RWPE1 (cell line): ENCODE measurements at places on chromosomes 16 and 17.

GRCh38 chr17:28173801-28174200 lies 131.3 kb downstream of the NLK start:
- DNase-seq = no peak

DNA sequence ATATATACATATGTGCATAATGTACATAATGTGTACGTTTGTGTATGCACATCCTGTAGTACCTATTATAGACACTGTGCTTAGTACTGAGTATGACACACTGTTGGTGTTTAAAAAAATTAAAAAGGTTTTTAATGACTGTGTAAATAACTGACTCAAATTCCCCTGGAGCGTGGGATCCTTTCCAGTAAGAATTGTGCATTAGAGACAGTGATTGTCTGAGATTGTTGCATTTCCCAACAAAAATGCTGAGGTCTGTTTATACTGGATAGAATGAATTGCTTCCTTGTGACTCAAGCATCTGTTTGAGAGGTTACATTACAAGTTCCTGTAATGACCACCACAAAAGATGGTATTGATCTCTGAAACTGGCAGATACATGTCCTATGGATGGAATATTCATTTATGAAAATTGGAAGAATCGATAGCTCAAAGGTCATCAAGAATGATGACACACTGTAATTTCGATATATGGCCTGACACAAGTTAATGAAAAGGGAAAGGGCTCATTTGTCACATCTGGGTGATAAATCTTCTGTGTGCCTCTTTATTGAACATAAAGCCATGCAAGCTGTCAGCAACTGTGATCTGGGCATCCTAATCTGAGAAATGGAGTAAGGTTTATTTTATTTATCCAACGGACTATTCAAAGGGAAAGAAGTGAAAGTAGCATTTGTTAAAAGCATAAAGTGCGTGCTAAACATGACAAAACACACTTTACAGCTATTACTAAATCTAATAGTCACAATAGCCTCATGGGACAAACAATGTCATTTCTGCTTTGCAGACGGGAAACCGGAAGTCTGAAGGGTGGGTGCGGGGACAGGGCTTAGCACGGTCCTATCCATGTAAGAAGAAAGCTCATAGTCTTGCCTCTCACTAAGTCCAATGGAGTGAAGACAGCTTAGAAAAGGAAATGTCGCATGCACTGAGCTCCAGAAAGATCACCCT lies 228.8 kb downstream of the CDH11 start:
- peak; percentile 14 for DNase-seq

GRCh38 chr16:65888201-65888600 lies 478.3 kb upstream of the CDH5 start:
- no peak for DNase-seq

DNA sequence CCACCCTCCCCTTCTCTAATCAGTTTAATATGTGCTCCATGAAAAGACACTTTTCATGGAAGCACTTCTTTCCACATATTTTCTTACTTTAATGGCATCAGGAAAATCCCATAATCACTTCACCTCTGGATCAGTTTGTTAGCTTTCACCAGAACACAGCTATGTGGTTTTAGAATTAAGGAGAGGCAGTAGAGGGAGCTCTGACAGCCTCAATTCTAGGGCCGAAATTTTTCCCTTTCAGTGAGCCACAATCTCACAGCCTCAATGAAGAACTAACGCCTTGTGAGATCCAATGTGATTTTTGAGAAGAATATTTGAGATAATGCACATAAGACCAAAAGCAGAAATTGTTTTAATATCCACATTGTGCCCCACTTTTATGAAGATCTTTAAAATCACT lies 1494.0 kb upstream of the CDH8 start:
- no peak for DNase-seq

DNA sequence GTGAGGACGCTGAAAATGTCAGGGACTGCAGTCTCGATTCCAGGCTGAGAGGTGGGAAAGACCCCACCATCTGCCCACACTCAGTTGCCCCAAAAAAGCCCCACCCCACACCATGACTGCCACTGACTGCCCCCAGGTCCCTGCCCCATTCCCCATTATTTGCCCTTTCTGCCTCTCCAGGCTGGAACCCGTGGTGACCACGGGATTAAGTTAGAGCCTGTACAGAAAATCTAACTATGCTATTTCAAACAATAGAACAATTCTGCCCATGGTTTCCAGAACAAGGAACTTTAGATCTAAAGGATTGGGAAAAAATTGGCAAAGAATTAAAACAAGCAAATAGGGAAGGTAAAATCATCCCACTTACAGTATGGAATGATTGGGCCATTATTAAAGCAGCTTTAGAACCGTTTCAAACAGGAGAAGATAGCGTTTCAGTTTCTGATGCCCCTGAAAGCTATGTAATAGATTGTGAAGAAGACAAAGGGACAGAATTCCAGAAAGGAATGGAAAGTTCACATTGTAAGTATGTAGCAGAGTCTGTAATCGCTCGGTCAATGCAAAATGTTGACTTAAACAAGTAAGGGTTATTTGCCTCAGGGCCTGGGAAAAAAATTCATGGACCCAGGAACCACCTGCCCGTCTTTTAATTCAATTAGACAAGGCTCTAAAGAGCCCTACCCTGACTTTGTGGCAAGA lies 14.4 kb downstream of the FLYWCH1 start:
- no peak for DNase-seq

DNA sequence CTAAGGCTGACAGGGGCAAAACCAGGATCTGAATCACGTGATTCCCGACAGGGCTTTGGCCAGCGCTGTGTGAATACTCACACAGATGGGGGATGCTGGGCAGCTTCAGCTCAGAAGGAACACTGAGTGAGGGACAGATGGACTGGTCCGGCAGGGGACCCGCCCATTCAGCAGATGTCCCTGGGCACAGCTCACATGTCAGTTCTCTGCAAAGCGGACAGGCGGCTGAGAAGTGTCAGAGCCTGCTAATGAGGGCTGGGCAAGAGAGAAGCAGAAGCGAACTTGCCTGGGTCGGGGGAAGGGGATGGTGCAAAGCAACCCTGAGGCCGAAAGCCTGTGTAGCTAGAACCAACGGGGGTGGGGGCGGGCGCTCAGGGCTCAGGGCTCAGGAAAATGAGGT lies 11.9 kb upstream of the GLIS2 start:
- no peak for DNase-seq

DNA sequence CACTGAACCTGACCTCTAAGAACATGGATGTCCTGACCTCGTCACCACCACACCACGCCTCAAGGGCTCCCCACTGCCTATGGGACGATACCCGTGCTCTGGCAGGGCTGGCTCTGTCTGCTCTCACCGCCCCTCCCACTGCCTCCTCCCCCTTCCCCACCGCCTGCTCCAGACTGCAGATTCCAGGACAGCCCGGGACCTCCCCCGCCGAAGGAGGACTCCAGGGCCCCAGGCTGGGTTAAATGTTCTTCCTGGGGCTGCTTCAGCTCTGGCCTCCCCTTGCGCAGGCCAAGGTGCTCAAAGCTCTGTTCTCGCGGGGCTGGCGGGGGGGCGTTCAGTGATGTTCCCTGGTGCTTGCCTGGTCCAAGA lies 3.1 kb downstream of the NPW start:
- DNase-seq = peak; percentile 20

GRCh38 chr17:64709481-64709880 lies 47.4 kb upstream of the SMURF2 start:
- no peak for DNase-seq

DNA sequence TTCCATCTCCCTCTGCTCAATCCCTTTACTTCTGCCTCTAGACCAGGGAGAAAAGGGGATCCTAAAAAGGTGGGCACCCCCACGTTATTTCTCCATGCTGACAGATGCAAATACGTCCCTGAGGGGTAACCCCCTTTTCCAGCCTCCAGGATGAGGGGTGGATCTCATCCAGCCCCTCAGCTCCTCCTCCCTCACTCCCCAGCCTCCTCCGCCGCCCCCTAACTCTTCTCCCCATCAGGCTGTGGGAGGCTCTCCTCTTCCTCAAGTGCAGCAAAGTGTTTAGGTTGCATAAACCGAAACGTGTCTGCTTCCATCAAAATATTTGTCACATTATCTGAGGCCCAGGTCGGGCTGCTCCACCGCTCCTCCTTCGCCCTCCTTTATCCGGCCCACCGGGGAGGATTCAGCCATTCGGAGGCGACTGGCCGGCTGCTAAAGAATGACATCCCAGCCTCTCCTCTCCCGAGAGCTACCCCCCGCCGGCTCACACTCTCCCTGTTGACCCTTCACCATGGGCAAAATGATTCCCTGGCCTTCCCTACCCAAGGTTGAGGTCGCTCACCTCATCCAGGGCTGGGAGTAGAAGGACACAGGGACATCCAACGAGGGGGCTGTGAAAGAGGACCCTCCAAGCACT lies 1.2 kb upstream of the C1QL1 start:
- no peak for DNase-seq

- no peak for DNase-seq
Measured at GRCh38 chr16:49461517-49461951, 87.9 kb downstream of the C16orf78 start.

GRCh38 chr16:2289282-2289681 lies 21.4 kb upstream of the RNPS1 start:
- no peak for DNase-seq

DNA sequence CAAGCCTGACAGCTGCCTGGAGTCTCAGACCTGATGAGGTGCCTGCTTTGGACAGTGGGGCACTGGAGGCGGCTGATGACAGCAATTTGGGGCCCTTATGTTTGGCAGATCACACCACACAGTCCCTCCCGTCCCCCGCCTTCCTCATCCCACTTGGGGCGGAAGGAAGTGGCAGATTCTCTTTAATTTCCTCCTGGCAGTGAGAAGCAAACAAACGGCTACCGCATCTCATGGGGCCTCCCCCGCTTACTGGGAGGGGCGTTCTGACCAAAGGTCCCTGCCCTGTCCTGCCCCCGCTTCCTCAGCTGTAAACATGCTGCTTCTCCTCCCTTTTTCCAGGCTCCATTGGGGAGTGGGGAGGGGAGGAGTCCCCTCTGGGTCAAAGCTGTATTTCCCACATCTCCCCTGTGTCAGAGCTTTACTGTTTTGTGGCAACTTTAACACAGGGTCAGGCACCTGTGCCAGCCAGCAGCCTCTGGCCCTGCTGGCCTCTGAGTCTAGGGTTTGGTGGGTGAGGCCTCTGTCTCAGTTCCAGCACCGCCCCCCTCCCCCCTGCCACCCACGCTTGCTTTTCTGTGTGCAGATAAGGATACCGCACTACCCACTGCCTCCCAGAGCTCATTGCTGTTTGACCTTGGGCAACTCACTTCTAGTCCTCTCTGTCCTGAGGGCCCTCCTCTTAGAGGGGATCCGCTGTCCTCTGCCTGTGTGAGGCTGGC lies 5.4 kb upstream of the NFATC3 start:
- DNase-seq = no peak

DNA sequence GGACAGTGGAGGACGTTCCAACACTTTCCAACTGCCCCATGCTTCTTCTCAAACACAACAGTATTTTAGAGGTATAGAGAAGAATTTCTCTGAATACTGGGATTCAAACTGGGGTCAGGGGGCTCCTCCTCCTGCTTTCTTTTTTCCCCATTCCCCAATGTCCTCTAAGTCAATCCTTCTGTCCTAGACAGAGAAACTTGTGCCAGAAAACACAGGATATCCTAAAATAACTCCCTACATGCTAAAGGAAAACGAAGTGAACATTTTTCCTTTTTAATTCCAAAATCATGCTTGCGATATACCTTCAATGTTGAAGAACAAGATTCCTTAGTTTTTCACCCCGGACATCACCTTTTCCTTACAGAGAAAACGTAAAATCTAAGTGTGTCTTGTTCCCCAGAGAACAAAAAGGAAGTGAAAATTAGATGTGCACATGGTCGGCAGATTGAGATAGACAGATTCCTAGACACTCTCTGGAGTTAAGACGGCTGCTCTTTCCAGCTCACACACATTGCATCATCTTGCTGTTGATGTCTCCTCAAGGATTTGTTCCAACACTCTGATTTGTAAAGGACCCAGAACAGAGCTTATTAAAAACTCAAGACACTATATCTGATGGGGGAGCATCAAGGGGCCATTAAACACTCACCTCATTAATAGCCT lies 228.2 kb downstream of the GRIN2A start:
- DNase-seq = no peak

GRCh38 chr17:79700592-79700991 lies 30.2 kb upstream of the ENPP7 start:
- no peak for DNase-seq

DNA sequence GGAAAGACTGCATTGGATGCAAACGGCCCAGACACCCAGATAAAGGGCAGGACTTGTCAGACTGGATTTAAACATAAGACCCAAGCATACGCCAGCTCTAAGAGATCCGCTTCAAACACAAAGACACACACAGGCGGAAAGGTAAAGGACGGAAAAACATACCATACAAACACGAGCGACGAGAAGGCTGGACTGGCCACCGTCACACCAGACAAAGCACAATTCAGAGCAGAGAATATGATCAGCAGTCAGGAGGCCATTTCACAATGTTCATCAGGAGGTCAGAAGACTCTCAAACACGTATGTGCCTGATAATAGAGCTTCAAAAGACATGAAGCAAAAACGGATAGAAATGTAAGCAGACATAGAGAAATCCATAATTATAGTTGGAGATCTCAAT lies 84.9 kb upstream of the GNG13 start:
- DNase-seq = no peak

DNA sequence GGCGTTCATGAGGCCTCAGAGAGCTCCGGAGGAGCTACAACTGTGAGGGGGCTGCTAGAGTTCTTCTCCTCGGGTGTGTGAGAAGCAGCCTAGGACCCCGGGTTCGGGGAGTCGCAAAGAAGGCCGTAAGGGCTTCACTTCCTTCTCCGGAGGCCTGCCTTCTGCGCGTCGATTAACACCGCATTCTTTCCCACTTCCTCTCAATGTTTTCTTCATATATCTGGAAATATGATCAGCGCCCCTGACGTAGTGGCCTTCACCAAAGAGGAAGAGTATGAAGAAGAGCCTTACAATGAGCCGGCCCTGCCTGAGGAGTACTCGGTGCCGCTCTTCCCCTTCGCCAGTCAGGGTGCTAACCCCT lies 449 bp downstream of the SMCR8 start:
- peak; percentile 9 for DNase-seq

- peak; percentile 40 for DNase-seq
Measured at GRCh38 chr16:11049396-11050059, 105.2 kb downstream of the CLEC16A start.

- no peak for DNase-seq
Measured at GRCh38 chr16:84000989-84001642, 33.1 kb downstream of the NECAB2 start.

DNA sequence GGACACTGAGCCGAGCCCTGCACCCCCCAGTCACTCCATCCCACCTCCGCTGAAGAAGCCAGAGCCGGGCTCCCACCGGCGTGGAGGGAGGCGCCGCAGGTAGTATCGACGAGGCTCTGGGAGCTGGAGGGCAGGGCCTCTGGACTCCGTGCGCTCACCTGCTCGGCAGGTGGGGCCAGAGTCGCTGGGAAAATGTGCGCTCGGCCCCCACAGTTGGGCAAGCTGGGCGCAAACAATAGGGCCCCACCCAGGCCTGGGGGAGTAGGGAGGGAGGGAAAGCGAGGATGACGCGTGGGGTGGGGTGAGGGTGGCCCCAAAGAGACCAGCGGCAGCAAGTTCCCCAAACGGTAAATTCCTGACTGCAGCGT lies 668 bp downstream of the JUP start:
- DNase-seq = peak; percentile 79
